ENCODE measurements at places on chromosomes 1 and 21.

DNA sequence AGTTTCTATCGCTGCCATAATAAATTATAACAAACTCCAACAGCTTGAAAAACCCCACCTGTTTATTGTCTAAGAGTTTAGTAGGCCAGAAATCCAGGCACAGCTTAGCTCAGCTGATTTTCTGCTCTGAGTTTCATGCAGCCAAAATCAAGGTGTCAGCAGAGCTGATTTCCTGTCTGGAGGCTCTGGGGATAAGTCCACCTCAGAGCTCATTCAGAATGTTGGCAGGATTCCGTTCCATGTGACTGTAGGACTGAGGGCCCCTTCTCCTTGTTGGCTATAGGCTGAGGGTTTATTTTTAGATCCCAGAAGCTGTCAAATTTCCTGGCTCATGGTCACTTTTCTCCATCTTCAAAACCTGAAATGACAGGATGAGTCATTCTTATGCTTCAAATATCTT is 91.6 kb upstream of the CHODL start:
- DNase-seq: no peak

GRCh38 chr1:17250601-17251000 is 1.7 kb downstream of the PADI3 start:
- DNase-seq: no peak

DNA sequence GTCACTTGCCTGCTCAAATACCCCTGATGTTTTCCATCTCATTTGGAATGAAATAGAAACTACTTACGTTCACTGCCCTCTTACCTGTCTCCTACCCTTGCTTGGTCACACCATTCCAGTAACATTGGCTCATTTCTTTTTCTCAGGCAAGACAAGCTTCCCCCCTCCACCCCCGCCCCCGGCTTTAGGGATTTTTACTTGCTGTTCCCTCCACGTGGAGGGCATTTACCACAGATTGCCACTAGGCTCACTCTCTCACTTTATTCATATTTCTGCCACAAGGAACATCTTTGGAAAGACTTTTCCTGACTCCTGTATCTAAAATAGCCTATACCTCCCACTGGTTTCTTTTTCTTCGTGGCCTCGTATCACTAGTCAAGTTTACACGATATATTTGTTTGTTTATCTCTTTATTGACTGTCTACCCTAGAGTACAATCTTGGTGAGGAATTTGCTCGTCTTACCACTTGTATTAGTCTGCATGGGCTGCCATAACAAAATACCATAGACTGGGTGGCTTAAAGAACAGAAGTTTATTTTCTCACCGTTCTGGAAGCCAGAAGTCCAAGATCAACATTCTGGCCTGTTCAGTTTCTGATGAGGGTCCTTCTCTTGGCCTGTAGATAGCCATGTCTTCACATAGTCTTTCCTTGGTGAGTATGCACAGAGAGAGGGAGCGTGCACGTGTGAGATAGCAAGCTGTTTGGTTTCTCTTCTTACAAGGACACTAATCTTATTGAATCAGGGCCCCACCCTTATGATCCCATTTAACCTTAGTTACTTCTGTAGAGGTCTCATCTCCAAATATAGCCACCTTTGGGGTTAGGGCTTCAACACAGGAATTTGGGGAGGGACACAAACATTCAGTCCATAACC is 126.2 kb downstream of the NRDC start:
- no peak for DNase-seq

- DNase-seq: no peak
Observed at GRCh38 chr1:179812501-179813292, 64.9 kb downstream of the TOR1AIP2 start.

DNA sequence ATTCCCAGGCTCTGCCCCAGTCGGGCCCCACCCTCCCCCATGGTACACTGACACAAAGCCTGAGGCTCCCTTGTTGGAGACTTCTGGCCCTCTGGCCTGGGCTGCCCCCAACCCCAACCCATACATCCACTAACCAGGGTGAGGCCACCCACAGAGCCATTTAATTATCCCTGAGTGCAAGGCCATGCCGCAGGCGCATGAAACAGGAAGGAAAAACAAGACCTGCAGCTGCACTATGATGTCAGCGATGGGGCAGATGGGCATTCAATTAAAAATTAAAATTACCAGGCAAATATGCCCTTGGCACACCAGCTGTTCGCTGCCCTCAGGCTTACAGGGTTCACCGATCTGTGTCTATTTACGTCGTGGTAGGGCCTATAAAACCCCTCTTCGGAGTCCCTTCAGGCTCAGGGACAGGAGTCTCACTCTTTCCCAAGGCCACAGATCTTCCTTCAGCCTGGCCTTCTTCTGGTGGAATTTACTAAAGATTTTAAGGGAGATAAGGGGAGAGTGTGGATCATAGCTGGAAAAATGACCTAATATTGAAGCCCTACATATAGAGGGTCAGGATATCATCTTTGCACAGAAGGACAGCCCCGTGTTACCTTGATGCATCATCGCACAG is 29.6 kb upstream of the RGS16 start:
- DNase-seq: no peak

DNA sequence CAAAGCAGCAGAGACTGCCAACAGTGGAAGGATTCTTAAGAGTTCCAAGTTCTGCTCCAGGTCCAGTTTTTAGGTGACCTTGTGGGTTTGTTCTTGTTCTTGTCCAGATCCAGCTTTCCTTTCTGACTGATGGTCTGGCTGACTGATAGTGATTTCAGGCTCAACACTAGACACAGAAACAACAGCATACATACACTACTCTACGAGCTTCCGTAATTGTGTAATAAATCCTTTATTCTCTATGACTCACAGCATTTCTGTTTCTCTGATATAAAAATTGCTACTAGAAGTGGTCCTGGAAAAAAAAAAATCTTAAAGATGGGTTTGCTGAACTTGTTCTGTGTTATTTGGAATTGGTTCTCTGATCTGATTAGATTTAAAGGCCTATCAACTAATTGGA is 62.2 kb upstream of the PTCH2 start:
- no peak for DNase-seq

GRCh38 chr1:31765041-31765467 is 914 bp upstream of the ADGRB2 start:
- DNase-seq: no peak

DNA sequence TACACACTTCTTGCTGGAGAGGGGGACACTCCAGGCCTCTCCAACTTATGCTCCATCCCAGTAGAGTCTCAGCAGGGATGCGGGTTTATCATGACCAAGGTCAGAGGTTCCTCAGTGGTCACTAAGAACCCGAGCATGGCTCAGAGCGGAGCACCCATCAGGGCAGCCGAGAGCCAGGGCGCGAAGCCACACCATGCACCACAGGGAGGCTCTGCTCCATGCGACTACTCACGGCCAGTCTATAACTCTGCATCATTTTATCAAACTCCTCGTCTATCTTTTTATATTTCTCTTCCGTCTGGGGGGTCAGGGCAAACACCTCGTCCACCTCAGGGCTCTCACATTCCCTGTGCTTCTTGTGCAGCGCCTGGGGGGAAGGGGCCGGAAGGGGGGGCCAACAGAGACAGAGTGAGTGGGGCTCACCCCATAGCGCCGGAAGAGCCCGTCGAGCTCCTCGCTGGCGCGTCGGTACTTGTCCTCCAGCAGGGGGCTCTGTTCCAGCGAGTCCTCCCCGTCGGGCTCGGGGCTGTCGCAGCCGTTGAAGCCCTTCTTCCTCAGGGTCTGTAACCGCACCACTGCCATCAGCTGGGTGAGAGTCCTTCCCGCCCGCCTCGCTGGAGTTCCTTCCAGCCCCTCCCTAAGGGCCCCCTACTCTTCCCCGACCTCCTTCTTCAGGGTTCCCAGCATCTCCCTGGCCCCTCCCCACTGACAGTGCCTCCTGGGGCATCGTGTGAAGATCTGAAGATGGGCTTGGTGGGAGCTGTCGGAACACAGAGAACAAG is 20.0 kb downstream of the MEF2D start:
- peak; percentile 59 for DNase-seq

GRCh38 chr1:98210064-98210463 is 289.2 kb upstream of the DPYD start:
- no peak for DNase-seq

- no peak for DNase-seq
Observed at GRCh38 chr1:61170328-61171238, 88.2 kb downstream of the NFIA start.

DNA sequence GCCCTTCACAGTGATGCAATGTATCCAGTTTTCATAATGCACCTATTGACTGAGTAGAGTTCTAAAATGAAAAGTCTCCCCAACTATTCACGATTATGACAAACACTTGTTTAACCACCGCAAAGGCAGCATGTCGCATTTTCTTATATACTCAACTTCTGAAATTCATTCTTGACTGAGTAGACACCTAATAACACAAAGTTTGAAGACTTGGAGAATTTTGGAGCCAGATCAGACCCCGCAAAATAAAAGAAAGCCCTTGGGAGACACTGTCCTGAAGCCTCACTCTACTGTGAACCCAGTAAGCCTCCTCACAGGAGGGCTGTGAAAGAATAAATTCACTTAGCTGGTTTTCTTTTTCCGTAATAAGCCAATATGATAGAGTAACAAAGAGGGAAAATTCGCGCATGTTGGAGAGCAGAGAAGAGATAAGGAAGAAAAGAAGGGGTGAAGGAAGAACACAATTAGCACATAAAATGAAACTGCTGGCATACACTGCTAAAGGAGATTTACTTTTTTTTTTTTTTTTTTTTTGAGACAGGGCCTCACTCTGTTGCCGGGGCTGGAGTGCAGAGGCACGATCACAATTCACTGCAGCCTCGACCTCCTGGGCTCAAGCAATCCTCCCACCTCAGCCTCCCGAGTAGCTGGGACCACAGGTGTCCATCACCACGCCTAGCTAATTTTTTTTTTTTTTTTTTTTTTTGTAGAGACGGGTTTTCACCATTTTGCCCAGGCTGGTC is 492 bp upstream of the COLGALT2 start:
- no peak for DNase-seq

GRCh38 chr1:40794974-40795715 is 11.6 kb downstream of the KCNQ4 start:
- no peak for DNase-seq

DNA sequence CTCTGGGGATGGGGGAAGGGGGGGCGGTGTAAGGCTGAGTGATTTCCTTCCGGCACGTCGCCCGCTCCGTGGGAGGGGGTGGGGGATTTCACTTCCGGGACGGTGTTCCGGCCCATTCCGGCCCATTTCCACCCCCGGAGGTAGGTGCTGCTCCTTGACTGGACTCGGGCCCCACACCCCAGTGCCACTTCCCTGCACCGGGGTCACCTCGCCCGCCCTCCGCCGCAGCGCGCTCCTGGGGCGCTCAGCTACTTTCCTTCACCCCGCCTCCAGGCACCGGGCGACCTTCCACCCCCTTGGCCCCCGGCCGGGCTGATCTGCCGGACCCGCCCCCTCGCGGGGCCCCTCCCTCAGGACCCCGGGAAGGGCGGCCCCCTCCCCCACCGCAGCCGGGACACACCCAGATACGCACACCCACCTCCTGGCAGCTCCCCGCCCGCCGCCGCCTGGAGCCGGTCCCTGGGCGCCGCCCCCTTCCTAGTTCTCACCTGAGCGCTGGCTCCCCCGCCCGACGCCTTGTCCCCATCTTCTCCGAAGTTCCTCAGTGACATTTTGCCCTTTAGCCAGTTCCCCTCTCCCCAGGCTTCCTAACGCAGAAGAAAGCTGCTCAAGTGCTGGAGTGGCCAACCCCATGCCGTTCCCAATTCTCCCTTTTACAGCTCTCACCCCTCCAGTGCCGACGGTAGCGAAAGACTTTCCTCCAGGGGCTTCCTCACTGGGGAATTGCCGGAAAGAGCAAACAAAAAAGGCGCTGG is at the start of gene ZBTB37:
TSS of gene ZBTB37 (plus strand) at position 115 of the 755 bp plus-strand sequence. CDS start 1,846 bp downstream, outside the sequence.
- peak; percentile 84 for DNase-seq

- DNase-seq: no peak
Observed at GRCh38 chr1:244576259-244576892, 76.5 kb upstream of the DESI2 start.

DNA sequence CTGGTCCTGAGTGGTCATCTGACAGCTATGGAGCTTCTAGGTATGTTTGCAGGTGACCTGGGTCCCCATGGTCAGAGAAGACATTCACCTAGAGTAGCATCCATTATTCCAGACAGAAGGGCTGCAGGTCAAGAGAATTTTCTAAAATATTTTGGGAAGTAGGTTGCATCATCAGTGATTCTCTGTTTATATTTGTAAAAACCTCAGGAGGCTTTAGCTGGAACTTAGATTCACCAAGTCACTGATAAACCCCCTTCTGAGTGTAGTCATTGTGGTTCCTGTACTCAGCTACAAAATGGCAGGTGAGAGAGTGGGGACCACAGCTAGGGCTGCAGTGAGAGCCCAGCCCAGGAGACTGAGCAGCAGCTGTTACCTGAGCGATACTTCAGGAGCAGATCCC is 78.6 kb downstream of the ABCA4 start:
- no peak for DNase-seq

DNA sequence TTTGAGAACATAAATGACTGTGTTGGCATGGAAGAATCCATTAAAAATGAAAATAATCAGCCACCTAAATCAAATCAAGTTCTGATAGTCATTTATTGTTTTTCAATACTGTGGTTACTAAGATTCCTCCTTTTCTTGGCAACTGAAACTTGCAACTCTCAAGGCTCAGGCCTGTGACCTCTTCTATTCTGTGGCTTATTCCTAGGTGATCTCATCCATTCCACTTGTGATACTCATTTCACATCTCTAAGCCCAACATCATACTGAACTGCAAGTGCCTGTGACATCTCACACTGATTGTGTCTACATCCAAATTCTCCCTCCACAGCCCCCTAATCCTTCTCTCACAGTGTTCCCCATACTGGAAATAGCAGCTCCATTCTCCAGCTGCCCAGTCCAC is 4.8 kb upstream of the ST6GALNAC5 start:
- DNase-seq: no peak

Data from effector memory CD4-positive, alpha-beta T cell (primary cell).